ENCODE measurements at places on chromosomes 11 and 22.

DNA sequence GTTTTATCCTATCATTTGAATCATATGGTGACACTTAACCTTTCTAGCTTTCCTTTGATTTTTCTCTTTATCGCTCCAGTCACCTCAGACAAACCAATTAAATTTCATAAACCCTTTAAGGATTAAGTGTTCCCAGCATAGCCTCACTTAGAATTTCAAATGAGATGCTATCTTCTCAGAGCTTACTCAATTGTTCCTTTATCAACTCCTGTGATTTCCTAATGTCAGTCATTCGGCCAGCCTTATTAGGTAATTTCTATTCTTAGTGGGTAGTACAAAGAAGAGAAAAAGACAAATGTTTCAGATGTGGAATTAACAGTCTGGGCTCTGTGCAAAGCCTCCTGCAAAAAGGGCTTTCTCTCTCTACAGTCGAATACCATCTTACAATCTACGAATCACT lies 77.1 kb upstream of the CCDC90B start:
- no peak for DNase-seq

- DNase-seq: no peak
Observed at GRCh38 chr11:56457076-56457475, 16.1 kb downstream of the OR5M3 start.

DNA sequence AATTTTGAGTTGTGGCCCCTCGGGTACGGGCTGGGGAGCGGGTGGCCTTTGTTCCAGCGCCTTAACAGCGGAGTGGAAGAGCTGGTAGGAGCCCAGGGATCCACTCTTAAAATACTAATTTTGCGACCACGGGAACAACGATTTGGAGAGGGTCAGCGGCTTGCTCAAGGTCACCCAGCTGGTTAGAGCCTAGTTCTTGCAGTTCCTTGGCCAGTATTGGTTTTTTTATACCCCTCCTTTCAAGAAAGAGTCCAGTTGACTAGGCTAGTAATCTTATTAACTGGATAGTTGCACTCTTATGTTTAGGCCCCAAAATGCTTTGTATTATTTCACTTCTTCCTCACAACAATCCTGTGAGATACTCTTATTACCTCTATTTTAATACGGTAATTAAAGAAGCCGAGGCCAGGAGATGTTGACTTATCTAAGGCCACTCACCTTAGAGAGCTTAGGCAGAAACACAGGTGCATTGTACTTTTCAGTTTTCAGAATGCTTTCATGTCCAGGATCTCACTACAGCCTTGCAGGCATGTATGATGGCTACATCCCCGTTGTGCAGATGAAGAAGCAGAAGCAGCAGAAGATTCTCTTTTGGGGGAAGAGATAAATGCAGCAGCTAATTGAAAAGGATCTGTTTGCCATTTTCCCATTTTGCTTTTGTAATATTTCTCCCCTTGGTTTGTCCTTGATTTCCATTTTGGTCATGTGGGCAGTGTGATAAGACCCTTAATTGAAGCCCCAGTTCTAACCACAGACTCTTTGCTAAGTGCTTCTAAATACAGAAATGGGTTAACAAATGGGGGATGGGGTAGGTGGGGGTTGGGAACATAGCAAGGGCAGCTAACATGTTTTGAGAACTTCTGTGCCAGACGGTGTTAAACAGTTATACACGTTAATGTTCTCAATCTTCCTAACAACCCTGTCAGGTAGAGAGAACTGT lies 1.4 kb downstream of the SREBF2 start:
- no peak for DNase-seq

GRCh38 chr22:39416319-39416718 lies 16.7 kb downstream of the TAB1 start:
- DNase-seq: no peak
